Stimulated activated CD4-positive, alpha-beta T cell treated with anti-CD3 and anti-CD28 coated beads, TNF-alpha, amount 100 ng/mL, for 48 hours (primary cell): ENCODE measurements at places on chromosomes 4 and X.

GRCh38 chr4:121428721-121429120, 47.9 kb upstream of the QRFPR start:
- no peak for DNase-seq

GRCh38 chr4:168771251-168771650, 238.8 kb downstream of the CBR4 start:
- DNase-seq, result no peak

- DNase-seq, result no peak
These were observed 85.3 kb downstream of the DCAF8L2 start for GRCh38 chrX:27675493-27675892.

- no peak for DNase-seq
These were observed 248.0 kb upstream of the ADAMTS3 start for GRCh38 chr4:72817012-72817411.

- DNase-seq, result no peak
These were observed 1.8 kb downstream of the SPCS3 start for GRCh38 chr4:176321589-176321988.
